Cerebellum (tissue), 4 donors: ENCODE measurements at places on chromosomes 4 and X. TPM values are rescaled to one million over a fixed set of nuclear protein-coding genes. Genes with fewer than 3 reads are reported as not detected.

DNA sequence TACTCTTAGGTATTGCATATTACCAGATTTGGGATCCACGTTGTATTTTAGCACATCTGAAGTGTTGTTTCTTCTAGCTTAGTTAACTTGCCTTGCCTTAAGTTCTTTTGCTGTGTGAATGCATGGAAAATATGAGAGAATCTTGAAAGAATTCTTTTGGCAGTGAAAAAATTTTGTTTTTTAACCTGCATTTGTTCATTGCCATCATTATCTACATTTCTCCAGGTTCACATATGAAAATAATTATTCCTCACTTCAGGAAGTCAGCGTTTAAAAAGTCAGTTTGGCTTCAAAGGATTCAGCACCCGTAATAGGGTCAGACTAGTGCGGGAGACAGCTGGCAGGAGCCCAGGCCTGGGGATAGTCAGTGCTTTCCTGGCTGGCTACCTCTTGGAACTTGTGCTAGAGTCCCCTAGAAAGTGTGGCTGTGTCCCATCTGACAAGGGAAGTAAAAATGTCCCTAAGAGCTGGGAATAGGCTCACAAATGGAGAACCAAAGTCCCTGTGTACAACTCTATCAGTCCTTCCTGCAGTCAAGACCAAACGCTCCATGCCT, 251.9 kb upstream of the KLF3 start:
- no peak for DNase-seq

DNA sequence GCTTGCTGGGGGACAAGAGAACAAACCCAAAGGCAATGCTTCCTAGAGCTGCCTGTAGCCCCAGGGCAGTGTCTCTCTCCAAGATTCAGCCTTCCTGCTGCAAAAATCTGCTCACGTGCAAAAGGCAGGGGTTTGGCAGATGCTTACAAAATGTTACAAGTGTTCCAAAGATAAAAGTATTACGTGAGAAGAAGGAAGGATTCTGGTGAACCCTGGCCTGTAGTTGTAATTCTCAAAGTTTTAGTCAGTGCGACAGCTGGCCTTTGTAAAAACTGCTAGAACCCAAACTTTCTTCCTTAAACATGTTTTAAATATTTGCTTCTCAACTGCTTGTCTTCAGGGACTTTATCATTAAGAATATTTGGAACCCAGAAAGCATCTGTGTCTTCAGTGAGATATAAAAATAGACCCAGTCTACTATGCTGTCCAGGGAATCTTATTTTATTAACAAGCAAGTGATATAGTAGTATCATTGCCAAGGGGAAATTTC, 232.3 kb downstream of the FRMPD4 start:
- no peak for DNase-seq

DNA sequence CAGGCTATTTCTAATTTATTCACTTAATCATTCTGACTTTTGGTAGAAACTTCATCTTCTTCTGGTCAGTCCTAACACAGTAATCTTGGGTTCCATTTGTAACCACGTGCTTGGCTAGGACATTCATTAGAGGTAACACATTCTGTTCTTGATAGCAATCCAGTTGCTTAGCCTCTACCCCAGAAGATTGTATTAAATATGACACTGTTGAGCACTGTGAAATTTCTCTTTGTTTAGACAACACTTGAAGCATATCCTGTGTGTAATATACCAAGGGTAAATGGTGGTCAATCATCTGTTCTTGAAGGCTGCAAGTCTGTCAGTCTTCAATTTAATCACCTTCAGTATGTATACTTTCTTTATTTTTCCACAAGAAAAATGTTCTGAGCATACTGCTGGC, 523.0 kb downstream of the ANKRD50 start:
- no peak for DNase-seq

NSG1 gene
- total RNA-seq, result 223 TPM

DNA sequence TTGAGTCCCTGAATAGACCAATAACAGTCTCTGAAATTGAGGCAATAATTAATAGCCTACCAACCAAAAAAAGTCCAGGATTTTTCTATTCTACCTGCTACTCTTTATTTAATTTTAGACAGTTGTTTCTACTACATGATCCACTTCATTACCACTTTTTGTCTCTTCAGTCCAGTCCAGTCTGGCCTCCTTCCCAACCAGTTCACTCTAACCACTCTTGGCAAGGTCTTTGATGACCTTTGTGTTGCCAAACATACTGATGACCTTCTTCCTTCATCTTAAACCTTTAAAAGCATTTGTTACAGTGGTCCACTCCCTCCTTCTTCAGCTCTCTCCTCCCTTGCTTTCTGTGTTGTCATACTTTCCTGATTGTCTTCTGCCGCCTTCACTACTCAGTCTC, 12.8 kb upstream of the UBQLN2 start:
- no peak for DNase-seq

RBMXL3 gene
- not detected for total RNA-seq

- DNase-seq, result no peak
Measured at GRCh38 chrX:123909523-123909922, 49.7 kb downstream of the XIAP start.

- no peak for DNase-seq
Measured at GRCh38 chr4:85836588-85837438, 361.9 kb downstream of the ARHGAP24 start.

DGAT2L6 gene
- not detected for total RNA-seq

- no peak for DNase-seq
Measured at GRCh38 chr4:1317177-1318045, 27.7 kb downstream of the MAEA start.

GRIA2 gene
- 492 TPM for total RNA-seq

GRCh38 chr4:53150631-53151488, 215.0 kb downstream of the SCFD2 start:
- no peak for DNase-seq

GRCh38 chr4:125062115-125063050, 252.4 kb upstream of the FAT4 start:
- no peak for DNase-seq

DNA sequence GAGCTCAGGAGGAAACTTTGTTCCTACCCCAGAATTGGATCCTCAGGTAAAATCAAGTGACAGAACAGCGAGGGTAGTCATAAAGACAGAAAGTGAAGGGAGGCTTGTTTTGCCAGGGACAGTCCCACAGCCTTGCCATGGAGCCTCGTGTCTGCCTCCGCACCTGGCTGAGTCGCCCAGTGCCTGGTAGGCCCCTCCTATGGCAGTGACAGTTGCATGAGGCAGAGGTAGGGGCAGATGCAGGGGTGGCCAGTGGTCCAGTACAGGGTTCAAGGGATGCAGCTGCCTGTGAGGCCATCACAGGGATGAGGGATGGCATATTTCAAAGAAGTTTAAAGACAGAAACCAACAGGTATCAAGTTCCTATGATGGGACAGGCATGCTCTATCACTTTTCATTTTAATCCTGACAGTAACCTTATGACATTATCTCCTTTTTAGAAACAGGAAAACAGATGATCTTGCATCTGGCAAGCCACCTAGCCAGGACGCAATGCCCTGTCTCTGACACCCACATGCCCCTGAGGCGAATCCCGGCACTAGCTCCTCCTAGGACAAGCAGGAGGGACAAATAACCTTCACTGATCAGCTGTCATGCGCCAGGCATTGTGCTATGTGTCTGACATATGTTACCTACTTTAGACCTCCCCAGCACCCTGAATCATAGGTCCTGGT, 127.4 kb upstream of the ENPP6 start:
- no peak for DNase-seq

DNA sequence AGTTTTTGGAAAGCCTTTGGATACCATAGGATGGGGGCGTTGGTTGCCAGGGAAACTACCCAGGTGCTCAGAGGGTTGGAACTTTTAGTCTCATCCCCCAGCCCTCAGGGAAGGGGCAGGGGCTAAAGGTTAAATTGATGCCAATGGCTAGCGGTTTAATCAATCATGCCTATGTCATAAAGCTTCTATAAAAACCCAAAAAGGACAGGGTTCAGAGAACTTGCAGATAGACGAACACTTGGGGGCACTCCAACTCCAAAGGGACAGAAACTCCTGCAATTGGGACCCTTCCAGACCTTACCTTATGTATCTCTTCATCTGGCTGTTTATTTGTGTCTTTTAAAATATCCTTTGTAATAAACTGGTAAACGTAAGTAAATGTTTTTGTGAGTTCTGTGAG, 30.0 kb upstream of the GPR173 start:
- no peak for DNase-seq

DNA sequence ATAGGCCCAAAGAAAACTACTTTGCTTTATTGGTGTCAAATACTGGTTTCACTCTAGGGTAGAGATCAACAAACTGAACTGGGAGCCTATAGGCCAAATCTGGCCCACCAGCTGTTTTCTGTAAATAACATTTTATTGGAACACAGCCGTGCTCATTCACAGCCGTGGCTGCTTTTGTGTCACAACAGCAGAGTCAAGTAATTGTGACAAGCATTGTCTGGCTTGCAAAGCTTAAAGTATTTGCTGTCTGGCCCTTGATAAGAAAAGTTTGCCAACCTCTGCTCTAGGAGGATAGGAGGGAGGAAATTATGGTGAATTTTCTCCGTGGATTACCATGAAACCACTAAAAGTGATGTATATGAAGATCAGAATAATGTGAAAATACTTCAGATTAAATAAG, 53.4 kb downstream of the GPAT3 start:
- DNase-seq, result no peak

DNA sequence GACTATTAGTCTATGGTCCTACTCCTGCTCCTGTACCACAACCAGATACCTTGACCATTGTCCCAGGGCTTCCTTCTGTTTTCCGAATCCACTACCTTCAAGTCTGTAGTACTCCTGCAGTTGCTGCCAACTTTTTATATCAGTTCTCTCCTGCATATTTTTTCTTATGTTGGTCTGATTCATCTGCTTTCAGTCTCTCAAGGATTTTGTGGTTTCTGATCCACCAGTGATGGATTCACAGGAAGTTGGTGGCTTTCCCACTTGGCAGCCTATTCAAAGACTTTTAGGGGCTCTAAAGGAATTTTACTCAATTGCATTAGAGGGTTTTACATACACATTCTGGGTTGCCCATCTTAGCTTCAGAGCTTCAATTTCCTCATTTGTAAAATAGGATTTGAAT, 23.6 kb downstream of the KIF4A start:
- no peak for DNase-seq

- no peak for DNase-seq
Measured at GRCh38 chr4:84669201-84669600, 86.3 kb downstream of the CDS1 start.

- no peak for DNase-seq
Measured at GRCh38 chr4:142614621-142615323, 231.3 kb downstream of the INPP4B start.

DNA sequence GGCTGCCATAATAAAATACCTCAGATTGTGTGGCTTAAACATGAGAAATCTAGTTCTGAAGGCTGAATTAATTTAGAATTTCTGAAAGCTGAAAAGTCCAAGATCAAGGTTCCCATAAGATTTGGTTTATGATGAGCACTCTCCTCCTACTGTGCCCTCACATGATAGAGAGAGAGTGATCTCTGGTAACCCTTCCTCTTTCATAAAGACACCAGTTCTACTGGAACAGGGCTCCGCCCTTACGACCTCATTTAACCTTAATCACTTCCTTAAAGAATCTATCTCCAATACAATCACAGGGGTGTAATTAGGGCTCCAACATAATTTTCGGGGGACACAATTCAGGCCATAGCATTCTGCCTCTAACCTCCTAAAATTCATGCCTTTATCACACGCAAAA, 194.0 kb upstream of the MAB21L2 start:
- DNase-seq, result no peak

DNA sequence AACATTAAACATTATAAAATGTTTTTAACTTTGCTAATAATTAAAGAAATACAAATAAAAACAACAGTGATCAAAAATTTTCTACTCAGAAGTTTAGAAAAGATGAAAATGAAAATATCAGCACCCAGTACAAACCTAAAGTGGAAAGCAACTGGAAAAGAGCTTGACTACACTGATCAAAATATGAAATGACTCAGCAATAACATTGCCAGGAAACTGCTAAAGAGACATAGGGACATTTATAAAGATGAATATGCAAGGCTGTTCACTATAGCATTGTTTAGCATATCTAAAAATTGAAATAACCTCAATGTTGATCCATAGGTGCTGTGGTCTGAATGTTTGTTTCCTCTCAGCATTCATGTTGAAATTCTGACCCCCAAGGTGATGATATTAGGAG, 88.5 kb upstream of the NOCT start:
- DNase-seq, result no peak

- no peak for DNase-seq
Measured at GRCh38 chr4:40186665-40187014, 10.2 kb upstream of the RHOH start.

P2RY10 gene
- not detected for total RNA-seq

SMPX gene
- total RNA-seq, result 0.54 TPM

DNA sequence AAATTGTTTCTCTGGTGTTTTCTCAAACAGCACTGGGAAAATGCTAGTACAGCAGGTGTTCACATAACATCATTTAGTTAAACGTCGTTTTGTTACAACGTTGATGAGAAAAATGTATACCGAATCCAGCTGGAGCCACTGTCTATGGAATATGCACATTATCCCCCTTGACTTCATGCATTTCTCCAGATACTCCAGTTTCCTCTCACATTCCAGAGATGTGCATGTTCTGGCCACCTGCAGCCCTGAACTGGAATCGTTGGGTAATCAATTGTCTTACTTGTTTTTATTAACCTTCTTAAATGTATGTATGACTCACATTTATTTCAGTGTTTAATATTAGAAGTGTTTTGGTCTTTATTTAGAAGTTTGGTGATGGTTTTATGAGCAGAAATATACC, 18.4 kb upstream of the ODAM start:
- no peak for DNase-seq

DNA sequence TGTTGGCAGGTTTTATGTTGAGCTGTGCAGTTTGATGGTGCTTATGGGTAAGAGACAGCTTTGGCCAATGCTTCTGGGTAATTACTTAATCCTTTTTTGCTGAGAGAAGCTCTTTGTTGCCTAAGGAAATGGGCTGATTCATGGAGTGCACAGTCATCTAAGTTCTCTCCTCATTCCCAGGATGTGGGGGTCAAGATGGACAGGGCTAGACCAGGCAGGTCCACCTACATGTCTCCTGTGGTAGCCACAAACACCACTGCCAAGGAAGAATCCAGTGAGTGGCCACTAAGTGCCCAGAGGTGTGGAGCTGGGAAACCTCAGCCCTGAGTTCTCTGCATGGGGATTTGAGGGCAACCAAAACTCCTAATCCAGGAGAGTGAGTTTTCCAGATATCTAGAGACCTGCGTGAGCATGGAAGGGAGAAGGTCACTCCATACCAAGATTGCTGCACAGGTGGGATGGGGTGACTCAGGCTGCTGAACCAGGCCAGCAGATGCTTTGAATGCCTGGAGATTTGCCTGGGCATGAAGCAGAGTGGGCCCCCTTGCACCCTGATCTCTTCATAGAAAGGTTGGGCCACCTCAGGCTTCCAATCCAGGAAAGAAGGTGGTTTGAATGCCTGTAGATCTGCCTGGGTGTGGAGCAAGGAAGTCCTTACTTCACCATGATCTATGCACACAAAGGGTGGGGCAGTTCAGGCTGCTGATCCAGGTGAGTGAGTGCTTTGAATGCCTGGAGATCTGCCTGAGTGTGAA, 234.8 kb upstream of the GNPDA2 start:
- DNase-seq, result no peak

GRCh38 chr4:147730333-147730732, 1.6 kb upstream of the ARHGAP10 start:
- DNase-seq, result no peak
